NCI-H187 treated with DMSO at 0.1 percent for 48 hours (cell line): ENCODE measurements at places on chromosomes 11 and 22.
A peak's percentile ranks its signal among the peaks of the same experiment; 100 is the strongest.

DNA sequence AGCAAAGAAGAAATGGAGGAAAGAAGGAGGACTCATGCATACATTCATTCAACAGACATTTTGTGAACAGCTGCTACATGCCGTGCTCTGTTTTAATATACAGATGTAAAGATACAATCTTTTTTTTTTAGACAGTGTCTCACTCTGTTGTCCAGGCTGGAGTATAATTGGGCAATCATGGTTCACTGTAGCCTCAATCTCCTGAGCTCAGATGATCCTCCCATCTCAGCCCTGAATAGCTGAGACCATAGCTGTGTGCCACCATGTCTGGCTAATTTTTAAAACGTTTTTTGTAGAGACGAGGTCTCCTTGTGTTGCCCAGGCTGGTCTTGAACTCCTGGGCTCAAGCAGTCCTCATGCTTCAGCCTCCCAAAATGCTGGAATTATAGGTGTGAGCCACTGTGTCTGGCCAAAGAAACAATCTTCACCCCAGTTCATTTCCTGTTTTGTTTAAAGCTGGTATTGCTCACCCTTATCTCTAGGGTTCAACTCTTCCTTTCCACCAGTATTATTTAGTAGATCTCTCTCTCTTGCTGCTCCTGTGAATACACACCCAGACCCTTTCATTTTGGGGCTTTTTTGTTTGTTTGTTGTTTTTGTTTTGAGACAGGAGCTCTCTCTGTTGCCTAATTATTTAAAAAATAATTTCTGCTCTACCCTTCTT lies 69.8 kb downstream of the RNF169 start:
- no peak for DNase-seq

- peak; percentile 21 for DNase-seq
Measured at GRCh38 chr22:44455151-44455962, 42.7 kb downstream of the RTL6 start.

DNA sequence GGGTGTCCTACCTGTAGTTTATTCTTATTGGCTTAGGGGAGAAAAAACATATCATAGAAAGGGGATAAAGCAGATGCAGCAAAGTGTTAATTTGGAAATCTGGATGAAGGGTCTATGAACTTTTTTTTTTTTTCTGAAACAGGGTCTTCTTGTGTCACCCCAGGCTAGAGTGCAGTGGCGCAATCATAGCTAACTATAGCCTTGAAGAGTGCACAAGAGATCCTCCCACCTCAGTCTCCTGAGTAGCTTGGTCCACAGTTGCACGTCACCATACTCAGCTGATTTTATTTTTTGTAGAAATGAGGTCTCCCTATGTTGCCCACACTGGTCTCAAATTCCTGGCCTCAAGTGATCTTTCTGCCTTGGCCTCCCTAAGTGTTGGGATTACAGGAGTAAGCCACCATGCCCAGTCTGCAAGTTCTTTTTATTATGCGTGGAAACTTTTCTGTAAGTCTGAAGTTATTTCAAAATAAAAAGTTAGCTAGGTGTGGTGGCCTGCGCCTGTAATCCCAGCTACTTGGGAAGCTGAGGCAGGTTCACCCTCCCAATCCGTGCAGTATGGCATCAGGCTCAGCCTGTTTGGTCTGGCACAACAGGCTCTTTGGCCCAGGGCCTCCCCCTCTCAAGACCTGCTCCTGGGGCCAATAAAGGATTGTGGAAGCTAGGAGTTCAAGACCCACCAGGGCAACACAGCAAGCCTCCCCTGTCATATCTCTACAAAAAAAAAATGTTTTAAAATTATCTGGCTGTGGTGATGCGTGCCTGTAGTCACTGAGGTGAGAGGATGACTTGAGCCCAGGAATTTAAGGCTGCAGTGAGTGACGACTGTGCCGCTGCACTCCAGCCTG lies 111.9 kb downstream of the MED15 start:
- DNase-seq: no peak

DNA sequence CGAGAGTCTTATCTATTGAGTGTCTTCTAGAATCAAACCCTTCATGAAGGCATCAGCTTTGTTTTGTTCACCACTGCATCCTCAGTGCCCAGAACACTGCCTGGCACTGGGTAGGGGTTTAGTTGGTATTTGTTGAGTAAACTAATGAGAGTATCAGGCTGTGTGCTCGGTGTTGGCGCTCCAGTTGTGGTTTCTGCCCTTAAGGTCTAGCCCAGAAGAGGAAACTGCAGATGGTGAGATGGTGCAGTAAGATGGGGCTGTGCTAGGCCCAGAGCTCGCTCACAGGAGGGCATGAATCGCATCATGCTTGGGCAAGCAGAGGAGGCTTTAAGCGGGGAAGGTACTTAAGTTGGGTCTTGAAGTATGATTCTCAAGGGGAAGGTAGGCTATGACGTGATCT lies 97.2 kb downstream of the FBXO7 start:
- no peak for DNase-seq

DNA sequence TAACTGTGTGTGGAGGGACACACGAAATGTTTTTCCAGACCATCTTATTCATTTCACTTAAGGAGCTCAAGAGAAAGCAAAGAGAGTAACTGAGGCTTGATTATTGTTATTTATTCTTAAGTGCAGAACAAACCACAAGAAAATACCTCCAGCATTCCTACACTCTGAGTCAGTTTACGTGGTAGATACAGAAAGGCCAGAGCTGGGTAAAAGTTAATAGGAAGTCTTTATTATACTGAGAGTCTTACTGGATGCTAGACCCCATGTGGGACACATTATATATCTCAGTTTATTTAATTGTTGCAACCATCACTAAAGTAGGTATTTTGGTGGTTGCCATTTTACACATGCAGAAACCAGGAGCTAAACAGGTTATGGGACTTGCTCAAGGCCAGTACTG lies 261.4 kb upstream of the POU2AF2 start:
- DNase-seq: no peak

DNA sequence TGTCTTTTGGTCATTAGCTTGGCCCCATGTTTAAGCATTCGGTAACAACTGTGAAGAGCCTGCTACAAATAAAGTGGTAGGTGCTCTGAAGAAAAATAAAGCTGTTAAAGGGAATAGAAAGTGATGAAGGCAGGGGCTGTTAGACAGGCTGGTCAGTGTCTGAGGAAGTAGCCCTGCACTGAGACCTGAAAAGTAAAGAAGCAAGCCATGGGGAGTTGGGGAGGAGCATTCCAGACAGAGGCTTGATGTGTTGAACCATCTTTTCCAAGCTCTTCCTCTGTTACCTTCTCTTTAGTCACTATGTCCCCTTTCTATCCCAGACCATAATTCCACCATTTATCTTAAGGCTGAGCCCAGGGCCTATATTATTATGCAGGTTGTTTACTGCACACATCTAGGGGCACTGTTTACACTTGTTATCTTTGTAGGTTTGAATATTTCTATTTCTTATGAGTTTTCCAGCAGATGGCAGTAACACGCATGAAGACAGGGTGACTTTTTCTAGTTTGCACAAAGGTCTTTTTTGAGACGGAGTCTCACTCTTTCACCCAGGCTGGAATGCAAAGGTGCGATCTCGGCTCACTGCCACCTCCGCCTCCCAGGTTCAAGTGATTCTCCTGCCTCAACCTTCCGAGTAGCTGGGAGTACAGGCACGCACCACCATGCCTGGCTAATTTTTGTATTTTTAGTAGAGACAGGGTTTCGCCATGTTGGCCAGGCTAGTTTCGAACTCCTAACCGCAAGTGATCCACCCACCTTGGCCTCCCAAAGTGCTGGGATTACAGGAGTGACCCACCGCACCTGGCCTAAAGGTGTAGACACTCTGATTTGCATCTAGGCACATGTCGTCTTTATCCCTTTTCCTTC lies 23.0 kb downstream of the ZFTA start:
- no peak for DNase-seq

GRCh38 chr11:35594680-35595079 lies 23.6 kb upstream of the FJX1 start:
- no peak for DNase-seq

DNA sequence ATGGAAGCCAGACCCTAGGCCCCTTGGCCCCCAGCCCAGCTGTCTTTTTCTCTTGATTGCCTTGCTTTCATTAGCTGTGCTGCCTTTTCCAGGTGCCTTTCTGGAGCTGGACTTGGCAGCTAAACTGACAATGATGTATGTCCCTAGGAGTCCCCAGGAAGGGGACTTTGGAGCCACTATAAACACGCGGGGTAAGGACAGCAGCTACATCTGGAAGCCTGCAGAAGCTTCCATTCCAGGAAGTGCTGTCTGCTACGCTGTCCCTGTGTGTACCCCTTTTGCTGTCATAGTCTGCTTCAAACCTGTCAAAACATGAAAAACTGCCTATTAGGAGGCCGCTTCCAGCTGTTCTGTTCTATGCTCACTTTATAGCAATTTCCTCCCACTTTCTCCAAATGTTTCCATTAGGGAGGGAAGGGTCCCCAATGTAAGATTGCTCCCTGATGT lies 153.3 kb upstream of the RAG2 start:
- DNase-seq: no peak
